ENCODE measurements at places on chromosomes 16 and 17.

DNA sequence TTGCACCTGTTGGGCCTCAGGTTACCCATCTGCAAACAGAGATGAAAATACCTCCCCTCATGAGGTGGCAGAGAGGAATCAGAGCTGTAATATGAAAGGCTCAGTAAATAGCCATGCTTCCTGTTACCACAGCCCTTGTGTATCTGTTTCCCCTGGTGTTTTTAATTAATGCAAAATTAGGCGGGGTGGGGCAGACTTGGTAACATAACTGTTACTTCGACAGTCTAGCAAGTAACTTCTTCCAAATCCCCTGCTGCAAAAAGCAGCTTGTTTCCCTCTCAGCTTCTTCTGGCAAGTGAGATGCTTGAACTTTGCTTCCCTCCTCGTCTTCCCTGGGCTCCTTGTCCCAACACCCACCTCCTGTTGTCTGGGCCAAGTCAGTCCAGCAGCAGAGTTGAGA lies 381.5 kb downstream of the CPPED1 start:
- no peak for DNase-seq

DNA sequence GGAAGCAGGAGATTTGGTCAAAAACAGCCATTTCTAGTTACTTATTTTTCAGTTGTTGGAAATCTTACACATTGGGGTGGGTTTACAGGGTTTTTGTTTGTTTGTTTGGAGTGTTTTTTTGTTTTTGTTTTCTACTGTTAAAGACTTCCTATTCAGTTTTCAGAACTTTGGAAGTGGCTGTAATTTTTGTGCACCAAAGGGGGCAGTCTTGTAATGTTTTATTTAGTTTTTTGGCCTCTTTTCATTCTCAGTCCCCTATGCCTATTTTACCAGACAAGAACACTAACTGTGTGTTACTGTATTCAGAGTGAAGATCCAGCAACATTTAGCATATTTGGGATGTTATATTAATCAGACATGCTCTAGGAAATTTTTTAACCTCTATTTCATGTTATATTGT lies 20.6 kb downstream of the TPPP3 start:
- DNase-seq, result no peak

- no peak for DNase-seq
Observed at GRCh38 chr17:35973333-35974260, 7.7 kb downstream of the CCL16 start.

DNA sequence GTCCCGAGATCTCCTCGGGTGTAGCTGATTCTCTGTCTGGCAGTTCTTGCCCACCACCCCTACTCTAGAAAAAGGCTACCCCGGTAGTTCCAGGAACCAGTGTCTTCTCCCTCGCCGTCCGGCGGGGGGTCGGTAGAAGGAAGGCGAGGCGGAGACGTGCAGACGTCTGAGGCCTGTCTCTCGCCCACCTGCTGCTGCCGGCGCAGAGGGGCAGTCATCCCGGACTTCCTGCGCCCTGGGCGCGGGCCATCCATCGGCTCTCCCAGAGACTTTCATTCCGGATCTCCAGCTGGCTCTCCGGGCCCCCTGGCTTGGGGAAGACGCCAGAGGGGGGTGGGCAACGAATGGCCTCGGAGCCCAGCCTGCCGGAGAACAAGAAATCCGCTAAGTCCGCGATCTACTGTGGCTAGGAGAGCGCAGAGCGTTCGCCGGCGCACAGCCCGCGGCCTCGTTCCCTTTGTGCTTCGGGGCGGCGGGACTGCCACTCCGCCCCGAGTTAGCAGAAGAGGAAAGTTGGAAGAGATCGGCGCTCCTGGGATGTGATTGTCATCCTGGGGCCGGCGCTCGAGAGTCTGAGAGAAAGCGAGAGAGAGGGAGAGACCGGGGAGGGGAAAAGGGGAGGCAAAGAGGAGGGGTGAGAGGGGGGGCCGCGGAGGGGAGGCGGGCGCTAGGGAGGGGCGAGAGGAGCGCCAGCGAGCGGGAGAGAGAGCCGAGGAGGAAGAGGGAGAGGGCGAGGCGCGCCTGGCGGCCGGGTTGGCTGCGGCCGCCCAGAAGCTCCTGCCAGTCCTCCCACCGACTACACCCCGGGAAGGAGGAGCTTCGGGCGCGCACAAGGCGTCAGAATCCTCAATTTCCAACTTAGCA lies at the start of gene IRX5:
Gene IRX5, plus strand, starts transcription at position 861 of the 864 bp plus-strand sequence. CDS start 334 bp downstream, outside the sequence.
- no peak for DNase-seq

- DNase-seq, result no peak
Observed at GRCh38 chr16:8087597-8088289, 502.6 kb downstream of the TMEM114 start.

- no peak for DNase-seq
Observed at GRCh38 chr17:48553826-48554225, 8.9 kb upstream of the HOXB2 start.

- no peak for DNase-seq
Observed at GRCh38 chr16:27114006-27114405, 47.3 kb downstream of the C16orf82 start.

DNA sequence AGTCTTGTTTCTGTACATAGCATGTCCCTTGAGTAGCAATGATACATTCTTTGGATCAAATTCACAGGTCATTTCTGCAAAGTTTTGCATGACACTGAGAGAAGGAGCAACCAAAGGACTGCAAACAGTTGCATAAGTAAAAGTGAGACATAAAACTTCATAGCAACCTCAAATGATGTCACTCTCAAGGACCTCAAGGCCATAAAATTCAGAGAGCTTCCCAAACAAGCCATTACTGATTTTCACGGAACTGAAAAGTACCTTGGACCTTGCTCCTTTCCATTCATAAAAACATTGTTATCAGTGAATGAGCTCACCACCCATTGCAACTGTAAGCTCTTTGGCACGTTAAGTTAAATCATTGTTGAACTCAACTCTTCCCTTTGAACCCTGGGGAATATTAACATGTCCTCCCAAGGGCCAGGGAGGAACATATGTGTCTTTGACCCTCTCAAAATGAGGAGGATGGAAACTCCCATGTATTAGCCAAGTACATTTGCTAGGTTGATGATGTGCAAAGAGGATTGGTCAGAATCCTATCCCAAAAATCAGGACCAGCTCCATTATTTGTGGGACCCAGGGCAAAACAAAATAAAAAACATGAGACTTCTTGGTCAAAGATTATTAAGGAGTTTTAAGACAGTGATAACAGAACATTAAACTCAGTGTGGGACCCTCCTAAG lies 275.0 kb upstream of the DYNLRB2 start:
- DNase-seq, result no peak

- DNase-seq, result no peak
Observed at GRCh38 chr17:45812102-45812501, 28.0 kb downstream of the CRHR1 start.

DNA sequence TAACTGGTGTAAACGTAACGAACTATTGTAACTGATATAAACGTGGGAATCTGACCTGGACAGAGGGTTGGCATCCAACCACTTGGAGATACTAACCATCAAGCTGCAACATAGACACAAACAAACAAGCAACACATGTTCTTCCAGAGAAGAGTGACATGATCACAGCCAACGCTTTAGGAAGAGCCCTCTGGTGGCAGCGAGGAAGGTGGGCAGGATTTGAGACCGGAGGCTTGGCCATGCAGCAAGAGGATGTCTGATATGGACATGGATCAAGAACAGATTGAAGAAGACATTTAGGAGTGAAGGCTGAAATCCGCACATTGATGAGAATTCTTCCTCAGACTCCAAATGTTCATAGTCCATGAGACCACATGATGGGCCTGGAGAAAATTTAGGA lies 40.3 kb upstream of the TNRC6A start:
- DNase-seq, result no peak

DNA sequence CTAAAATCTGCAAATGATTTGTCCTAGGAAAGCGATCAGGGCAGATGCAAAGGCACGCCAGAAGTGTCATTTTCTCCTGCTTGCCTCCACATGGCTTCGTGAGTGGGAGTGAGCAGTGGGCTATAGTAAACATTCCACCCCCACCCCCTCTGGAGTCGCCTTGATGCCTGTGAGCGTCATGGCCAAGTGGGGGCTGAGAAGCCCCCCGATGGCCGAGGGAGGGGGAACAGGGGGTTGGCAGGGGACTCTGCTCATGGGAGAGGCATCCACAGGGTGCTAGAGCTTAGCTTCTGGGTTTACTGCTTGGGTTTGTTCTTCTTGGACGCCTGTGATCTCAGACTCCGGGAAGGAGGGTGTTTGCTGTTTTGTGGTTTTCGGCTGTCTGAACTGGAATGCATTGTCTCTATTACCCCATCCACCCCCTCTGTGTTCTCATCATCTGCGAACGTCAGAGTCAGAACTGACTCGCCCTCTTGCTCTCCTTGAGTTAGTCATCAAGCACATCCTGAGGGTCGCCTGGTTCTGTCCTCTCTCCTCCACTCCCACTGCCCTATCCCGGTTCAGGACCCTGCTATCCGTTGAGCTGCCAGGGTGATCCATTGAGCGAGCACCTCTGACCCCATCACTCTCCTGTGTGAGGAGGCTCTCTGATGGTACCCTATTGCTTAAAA lies 15.4 kb downstream of the TNS4 start:
- no peak for DNase-seq

DNA sequence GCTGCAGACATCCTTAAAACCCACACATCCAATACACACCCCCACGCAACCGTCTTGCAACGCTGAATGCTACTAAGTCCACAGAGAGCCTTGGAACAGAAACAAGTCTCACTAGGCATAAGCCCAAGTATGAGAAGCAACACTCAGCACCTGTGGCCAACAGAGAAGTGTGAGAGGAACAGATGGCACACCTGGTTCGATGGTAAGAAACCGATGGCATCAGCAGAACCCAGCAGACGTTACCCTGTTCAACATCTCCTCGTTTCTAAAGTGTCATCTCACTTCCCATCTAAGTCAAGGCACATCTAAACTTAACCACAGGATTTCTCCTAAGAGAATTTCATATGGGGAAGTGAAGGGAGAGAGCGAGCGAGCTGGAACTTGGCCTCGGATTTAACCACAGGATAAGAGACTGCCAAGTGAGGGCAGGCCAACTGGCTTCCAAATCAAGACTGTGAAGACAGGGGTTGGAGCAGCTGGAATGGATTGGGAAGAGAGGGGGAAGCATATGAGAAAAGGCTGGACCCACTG lies 41.0 kb downstream of the NXPH3 start:
- DNase-seq, result no peak

DNA sequence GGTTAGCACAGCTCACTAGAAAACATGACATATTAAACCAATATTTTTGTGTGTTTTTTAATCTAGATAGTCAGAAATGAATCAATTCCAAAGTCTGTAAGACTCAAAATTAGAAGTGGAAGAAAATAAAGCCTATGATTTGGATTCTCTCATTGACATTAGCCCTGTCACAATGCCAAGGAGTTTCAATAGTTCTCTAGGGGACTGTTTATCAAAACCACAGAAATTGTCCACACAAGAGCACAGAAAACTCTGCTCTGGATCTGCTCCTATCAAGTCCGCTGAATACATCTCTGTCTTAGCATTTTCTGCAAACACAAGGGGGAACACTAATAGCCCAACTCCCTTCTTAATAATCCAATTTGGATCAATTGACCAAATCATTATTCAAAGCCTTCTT lies 152.0 kb downstream of the HS3ST3B1 start:
- DNase-seq, result no peak

DNA sequence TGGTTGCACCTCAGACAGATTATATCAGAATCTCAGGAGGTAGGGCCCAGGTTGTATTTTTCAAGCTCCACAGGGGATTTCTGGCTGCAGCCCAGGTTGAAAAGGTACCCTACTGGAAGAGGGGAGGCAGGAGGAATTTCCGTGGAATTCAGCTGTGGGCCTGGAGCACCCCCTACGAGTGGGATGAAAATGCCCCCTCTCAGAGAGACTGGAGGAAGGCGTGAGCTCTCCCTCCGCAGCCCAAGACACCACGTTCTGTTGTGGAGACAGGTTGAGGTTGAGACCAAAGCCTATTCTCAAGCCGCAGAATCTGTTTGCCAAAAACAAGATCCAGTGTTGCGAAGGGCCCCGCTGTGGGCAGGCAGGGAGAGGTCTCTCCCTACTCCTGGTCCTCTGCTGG lies 102.0 kb downstream of the CCDC182 start:
- DNase-seq, result no peak

DNA sequence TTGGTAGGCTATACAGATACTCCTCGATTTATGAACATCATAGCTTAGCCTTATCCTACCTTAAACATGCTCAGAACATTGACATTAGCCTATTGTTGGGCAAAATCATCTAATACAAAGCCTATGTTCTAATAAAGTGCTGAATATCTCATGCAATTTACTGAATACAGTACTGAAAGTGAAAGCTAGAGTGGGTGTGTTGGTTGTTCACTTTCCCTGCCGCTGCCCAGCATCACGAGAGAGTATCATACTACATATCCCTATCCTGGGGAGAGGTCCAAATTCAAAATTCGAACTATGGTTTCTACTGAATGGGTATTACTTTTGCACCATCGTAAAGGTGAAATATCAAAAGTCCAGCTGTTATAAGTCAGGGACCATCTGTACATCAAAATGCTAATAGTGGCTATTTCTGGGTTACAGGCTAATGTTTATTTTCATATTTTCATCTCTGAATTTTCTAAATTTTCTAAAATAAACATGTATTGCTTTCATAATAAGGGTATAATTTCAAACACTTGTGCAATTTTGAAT lies 54.5 kb downstream of the NACA2 start:
- no peak for DNase-seq

- DNase-seq, result no peak
Observed at GRCh38 chr16:78675312-78675711, 575.9 kb downstream of the WWOX start.

Measured in effector memory CD8-positive, alpha-beta T cell (primary cell).